Mammary epithelial cell (primary cell): ENCODE measurements at places on chromosomes 11 and 22. TPM values are rescaled to one million over a fixed set of nuclear protein-coding genes. Genes with fewer than 3 reads are reported as not detected.

- DNase-seq = no peak
Observed at GRCh38 chr11:44775985-44776446, 49.3 kb downstream of the TSPAN18 start.

DNA sequence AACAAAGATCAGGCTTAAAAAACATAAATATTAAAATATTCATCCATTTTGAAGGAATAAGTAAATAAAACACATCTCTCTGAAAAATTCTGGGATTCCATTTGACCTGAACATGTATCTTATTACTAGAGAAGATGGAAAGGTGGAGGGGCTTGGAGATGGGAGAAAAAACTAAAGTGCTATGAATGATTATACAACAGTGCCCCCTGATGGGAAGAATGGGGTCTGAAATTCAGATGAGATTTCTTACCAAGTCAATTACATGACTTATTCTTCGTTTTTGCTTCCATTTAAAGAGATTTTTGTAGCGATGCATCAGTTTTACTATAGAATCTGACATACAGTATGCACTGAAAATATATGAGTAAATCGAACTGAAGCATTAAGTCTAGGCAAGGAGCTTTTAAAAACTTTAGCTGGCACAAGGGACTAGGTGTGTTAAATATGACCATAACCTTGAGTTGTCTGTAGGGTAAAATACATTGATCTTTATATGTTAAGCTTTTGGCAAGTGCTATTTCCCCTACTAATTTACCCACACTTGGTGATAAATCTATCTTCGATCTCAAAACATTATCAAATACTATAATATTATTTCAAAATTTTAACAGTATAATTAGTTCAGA is 718.8 kb downstream of the CNTN5 start:
- peak; percentile 1 for DNase-seq

GRCh38 chr11:130094614-130095013 is 24.9 kb downstream of the APLP2 start:
- DNase-seq = no peak

GRCh38 chr11:13713982-13714381 is 45.5 kb downstream of the FAR1 start:
- DNase-seq = no peak

GRCh38 chr11:34542089-34542488 is 28.5 kb upstream of the ELF5 start:
- no peak for DNase-seq

GRCh38 chr22:46564084-46564714 is 26.8 kb upstream of the CELSR1 start:
- no peak for DNase-seq

- DNase-seq = no peak
Observed at GRCh38 chr11:120674542-120674941, 163.0 kb downstream of the GRIK4 start.

Gene SYT12
- total RNA-seq = 0.16 and 1.2 TPM in 2 replicates

- no peak for DNase-seq
Observed at GRCh38 chr22:21571679-21572078, 4.2 kb downstream of the UBE2L3 start.

DNA sequence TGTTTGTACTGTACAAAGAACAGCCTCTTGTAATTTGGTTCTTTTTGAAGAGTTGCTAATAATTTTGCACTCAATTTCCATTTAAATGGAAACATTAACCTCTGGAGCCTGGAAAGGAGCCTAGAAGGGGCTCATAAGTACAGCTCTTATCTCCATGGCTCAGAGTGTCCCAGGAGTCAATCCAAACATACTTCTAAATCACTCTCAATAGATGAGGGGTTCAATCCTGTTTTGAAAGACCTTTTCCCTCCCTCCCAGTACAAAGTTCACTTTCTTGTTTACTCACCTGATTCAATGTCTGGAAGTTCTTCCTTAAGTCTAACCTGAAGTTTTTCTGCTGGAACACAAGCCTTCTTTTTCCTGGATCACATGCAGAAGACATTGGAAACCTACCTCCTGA is 273.0 kb upstream of the PLET1 start:
- no peak for DNase-seq

Gene OR56A1
- not detected for total RNA-seq

DNA sequence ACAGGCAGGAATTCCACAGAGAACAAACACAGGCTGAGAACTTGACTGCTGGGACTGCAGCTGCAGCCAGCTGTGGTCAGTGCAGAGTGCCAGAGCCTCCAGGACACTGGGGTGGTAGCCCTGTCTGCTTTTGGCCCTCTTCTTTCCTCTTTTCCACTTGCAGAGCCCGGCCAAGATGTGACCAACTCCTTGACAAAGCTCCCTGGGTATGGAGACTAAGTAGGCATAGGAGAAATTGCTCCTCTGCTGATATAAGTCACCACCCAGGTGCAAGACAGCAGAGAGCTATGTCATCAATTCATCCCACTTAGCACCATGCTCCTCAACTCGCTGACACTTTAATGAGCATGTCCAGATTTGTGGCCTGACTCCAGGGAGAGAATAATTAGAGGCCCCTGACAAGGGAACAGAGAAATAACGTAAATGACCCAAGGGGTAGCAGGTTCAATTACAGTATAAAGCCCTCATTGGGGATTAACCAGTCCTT is 369.4 kb upstream of the B3GAT1 start:
- no peak for DNase-seq

Gene RFPL3
- total RNA-seq = not detected in 2 replicates

DNA sequence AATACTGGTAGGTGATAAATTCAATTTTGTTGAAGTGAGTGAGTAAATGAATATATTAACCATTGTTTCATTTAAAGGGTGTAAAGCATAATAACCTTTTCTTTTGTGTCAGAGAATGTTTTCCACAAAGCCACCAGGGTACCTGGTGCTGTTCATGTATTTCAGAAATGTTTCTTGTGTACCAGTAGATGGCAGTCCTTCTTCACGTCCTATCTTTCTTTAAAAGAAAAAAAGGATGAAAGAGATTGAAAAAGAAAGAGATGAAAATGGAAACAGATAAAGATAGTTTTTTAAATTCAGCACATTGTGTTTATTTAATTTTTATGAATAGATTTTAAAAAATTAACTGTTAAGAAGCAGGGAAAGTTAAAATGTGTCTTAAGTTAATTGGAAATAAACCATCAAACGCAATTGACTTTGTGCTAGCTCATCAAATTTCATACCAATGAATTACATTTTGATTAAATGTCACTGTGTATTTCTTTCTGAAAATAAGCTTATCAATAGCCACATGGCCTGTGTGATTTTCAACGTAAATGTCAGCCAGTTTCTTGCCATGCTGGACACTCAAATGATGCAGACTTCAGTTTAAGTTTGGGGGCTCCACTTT is 65.5 kb upstream of the CHORDC1 start:
- peak; percentile 3 for DNase-seq

Gene TMPRSS5
- total RNA-seq = 0.33 TPM
